ENCODE measurements at places on chromosomes 4 and X. TPM values are rescaled to one million over a fixed set of nuclear protein-coding genes. Genes with fewer than 3 reads are reported as not detected.

DNA sequence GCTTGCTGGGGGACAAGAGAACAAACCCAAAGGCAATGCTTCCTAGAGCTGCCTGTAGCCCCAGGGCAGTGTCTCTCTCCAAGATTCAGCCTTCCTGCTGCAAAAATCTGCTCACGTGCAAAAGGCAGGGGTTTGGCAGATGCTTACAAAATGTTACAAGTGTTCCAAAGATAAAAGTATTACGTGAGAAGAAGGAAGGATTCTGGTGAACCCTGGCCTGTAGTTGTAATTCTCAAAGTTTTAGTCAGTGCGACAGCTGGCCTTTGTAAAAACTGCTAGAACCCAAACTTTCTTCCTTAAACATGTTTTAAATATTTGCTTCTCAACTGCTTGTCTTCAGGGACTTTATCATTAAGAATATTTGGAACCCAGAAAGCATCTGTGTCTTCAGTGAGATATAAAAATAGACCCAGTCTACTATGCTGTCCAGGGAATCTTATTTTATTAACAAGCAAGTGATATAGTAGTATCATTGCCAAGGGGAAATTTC, 232.3 kb downstream of the FRMPD4 start:
- no peak for DNase-seq

DNA sequence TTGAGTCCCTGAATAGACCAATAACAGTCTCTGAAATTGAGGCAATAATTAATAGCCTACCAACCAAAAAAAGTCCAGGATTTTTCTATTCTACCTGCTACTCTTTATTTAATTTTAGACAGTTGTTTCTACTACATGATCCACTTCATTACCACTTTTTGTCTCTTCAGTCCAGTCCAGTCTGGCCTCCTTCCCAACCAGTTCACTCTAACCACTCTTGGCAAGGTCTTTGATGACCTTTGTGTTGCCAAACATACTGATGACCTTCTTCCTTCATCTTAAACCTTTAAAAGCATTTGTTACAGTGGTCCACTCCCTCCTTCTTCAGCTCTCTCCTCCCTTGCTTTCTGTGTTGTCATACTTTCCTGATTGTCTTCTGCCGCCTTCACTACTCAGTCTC, 12.8 kb upstream of the UBQLN2 start:
- no peak for DNase-seq

DNA sequence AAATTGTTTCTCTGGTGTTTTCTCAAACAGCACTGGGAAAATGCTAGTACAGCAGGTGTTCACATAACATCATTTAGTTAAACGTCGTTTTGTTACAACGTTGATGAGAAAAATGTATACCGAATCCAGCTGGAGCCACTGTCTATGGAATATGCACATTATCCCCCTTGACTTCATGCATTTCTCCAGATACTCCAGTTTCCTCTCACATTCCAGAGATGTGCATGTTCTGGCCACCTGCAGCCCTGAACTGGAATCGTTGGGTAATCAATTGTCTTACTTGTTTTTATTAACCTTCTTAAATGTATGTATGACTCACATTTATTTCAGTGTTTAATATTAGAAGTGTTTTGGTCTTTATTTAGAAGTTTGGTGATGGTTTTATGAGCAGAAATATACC, 18.4 kb upstream of the ODAM start:
- DNase-seq = no peak

DNA sequence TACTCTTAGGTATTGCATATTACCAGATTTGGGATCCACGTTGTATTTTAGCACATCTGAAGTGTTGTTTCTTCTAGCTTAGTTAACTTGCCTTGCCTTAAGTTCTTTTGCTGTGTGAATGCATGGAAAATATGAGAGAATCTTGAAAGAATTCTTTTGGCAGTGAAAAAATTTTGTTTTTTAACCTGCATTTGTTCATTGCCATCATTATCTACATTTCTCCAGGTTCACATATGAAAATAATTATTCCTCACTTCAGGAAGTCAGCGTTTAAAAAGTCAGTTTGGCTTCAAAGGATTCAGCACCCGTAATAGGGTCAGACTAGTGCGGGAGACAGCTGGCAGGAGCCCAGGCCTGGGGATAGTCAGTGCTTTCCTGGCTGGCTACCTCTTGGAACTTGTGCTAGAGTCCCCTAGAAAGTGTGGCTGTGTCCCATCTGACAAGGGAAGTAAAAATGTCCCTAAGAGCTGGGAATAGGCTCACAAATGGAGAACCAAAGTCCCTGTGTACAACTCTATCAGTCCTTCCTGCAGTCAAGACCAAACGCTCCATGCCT, 251.9 kb upstream of the KLF3 start:
- DNase-seq = no peak

DNA sequence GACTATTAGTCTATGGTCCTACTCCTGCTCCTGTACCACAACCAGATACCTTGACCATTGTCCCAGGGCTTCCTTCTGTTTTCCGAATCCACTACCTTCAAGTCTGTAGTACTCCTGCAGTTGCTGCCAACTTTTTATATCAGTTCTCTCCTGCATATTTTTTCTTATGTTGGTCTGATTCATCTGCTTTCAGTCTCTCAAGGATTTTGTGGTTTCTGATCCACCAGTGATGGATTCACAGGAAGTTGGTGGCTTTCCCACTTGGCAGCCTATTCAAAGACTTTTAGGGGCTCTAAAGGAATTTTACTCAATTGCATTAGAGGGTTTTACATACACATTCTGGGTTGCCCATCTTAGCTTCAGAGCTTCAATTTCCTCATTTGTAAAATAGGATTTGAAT, 23.6 kb downstream of the KIF4A start:
- DNase-seq = no peak

- DNase-seq = no peak
Observed at GRCh38 chr4:1317177-1318045, 27.7 kb downstream of the MAEA start.

GRCh38 chr4:147730333-147730732, 1.6 kb upstream of the ARHGAP10 start:
- DNase-seq = no peak

DNA sequence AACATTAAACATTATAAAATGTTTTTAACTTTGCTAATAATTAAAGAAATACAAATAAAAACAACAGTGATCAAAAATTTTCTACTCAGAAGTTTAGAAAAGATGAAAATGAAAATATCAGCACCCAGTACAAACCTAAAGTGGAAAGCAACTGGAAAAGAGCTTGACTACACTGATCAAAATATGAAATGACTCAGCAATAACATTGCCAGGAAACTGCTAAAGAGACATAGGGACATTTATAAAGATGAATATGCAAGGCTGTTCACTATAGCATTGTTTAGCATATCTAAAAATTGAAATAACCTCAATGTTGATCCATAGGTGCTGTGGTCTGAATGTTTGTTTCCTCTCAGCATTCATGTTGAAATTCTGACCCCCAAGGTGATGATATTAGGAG, 88.5 kb upstream of the NOCT start:
- no peak for DNase-seq

GRCh38 chr4:125062115-125063050, 252.4 kb upstream of the FAT4 start:
- no peak for DNase-seq

DNA sequence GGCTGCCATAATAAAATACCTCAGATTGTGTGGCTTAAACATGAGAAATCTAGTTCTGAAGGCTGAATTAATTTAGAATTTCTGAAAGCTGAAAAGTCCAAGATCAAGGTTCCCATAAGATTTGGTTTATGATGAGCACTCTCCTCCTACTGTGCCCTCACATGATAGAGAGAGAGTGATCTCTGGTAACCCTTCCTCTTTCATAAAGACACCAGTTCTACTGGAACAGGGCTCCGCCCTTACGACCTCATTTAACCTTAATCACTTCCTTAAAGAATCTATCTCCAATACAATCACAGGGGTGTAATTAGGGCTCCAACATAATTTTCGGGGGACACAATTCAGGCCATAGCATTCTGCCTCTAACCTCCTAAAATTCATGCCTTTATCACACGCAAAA, 194.0 kb upstream of the MAB21L2 start:
- DNase-seq = no peak

The GRIA2 gene
- 2.9 TPM for total RNA-seq

DNA sequence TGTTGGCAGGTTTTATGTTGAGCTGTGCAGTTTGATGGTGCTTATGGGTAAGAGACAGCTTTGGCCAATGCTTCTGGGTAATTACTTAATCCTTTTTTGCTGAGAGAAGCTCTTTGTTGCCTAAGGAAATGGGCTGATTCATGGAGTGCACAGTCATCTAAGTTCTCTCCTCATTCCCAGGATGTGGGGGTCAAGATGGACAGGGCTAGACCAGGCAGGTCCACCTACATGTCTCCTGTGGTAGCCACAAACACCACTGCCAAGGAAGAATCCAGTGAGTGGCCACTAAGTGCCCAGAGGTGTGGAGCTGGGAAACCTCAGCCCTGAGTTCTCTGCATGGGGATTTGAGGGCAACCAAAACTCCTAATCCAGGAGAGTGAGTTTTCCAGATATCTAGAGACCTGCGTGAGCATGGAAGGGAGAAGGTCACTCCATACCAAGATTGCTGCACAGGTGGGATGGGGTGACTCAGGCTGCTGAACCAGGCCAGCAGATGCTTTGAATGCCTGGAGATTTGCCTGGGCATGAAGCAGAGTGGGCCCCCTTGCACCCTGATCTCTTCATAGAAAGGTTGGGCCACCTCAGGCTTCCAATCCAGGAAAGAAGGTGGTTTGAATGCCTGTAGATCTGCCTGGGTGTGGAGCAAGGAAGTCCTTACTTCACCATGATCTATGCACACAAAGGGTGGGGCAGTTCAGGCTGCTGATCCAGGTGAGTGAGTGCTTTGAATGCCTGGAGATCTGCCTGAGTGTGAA, 234.8 kb upstream of the GNPDA2 start:
- DNase-seq = no peak

- DNase-seq = no peak
Observed at GRCh38 chr4:142614621-142615323, 231.3 kb downstream of the INPP4B start.

GRCh38 chr4:84669201-84669600, 86.3 kb downstream of the CDS1 start:
- DNase-seq = no peak

DNA sequence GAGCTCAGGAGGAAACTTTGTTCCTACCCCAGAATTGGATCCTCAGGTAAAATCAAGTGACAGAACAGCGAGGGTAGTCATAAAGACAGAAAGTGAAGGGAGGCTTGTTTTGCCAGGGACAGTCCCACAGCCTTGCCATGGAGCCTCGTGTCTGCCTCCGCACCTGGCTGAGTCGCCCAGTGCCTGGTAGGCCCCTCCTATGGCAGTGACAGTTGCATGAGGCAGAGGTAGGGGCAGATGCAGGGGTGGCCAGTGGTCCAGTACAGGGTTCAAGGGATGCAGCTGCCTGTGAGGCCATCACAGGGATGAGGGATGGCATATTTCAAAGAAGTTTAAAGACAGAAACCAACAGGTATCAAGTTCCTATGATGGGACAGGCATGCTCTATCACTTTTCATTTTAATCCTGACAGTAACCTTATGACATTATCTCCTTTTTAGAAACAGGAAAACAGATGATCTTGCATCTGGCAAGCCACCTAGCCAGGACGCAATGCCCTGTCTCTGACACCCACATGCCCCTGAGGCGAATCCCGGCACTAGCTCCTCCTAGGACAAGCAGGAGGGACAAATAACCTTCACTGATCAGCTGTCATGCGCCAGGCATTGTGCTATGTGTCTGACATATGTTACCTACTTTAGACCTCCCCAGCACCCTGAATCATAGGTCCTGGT, 127.4 kb upstream of the ENPP6 start:
- no peak for DNase-seq

DNA sequence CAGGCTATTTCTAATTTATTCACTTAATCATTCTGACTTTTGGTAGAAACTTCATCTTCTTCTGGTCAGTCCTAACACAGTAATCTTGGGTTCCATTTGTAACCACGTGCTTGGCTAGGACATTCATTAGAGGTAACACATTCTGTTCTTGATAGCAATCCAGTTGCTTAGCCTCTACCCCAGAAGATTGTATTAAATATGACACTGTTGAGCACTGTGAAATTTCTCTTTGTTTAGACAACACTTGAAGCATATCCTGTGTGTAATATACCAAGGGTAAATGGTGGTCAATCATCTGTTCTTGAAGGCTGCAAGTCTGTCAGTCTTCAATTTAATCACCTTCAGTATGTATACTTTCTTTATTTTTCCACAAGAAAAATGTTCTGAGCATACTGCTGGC, 523.0 kb downstream of the ANKRD50 start:
- no peak for DNase-seq

- no peak for DNase-seq
Observed at GRCh38 chr4:53150631-53151488, 215.0 kb downstream of the SCFD2 start.

- DNase-seq = no peak
Observed at GRCh38 chrX:123909523-123909922, 49.7 kb downstream of the XIAP start.

The NSG1 gene
- 23.7 TPM for total RNA-seq

DNA sequence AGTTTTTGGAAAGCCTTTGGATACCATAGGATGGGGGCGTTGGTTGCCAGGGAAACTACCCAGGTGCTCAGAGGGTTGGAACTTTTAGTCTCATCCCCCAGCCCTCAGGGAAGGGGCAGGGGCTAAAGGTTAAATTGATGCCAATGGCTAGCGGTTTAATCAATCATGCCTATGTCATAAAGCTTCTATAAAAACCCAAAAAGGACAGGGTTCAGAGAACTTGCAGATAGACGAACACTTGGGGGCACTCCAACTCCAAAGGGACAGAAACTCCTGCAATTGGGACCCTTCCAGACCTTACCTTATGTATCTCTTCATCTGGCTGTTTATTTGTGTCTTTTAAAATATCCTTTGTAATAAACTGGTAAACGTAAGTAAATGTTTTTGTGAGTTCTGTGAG, 30.0 kb upstream of the GPR173 start:
- DNase-seq = no peak

- no peak for DNase-seq
Observed at GRCh38 chr4:40186665-40187014, 10.2 kb upstream of the RHOH start.

The SMPX gene
- total RNA-seq = not detected

DNA sequence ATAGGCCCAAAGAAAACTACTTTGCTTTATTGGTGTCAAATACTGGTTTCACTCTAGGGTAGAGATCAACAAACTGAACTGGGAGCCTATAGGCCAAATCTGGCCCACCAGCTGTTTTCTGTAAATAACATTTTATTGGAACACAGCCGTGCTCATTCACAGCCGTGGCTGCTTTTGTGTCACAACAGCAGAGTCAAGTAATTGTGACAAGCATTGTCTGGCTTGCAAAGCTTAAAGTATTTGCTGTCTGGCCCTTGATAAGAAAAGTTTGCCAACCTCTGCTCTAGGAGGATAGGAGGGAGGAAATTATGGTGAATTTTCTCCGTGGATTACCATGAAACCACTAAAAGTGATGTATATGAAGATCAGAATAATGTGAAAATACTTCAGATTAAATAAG, 53.4 kb downstream of the GPAT3 start:
- no peak for DNase-seq

The DGAT2L6 gene
- total RNA-seq = not detected

- DNase-seq = no peak
Observed at GRCh38 chr4:85836588-85837438, 361.9 kb downstream of the ARHGAP24 start.

The RBMXL3 gene
- not detected for total RNA-seq

The P2RY10 gene
- total RNA-seq = not detected

All from neural crest cell (in vitro differentiated cells).